Fibroblast of lung (primary cell): ENCODE measurements at places on chromosomes 5 and 9. TPM values are rescaled to one million over a fixed set of nuclear protein-coding genes. Genes with fewer than 3 reads are reported as not detected.

GRCh38 chr9:110626101-110626829, 42.3 kb upstream of the MUSK start:
- peak; percentile 79 for DNase-seq
- peak overlapping the region; percentile 45 for H3K27ac ChIP-seq
- H3K36me3 ChIP-seq = no peaks in the 10 kb centered on the region
- H3K4me3 ChIP-seq = no peak overlapping the region

GRCh38 chr9:99387431-99387830, 165.3 kb downstream of the SEC61B start:
- no peaks in the 10 kb centered on the region for H3K36me3 ChIP-seq
- H3K27ac ChIP-seq = no peak overlapping the region
- H3K4me3 ChIP-seq = no peak overlapping the region
- peaks cover 4% of the 10 kb centered on the region for H3K4me1 ChIP-seq

GRCh38 chr5:108461628-108462367, 79.9 kb upstream of the FBXL17 start:
- H3K27me3 ChIP-seq = no peaks in the 10 kb centered on the region
- H3K4me1 ChIP-seq = no peaks in the 10 kb centered on the region
- H3K36me3 ChIP-seq = no peaks in the 10 kb centered on the region
- H3K4me3 ChIP-seq = no peak overlapping the region
- no peak overlapping the region for H3K27ac ChIP-seq

The KIF4B gene
- 0.01 and 0.02 TPM in 2 replicates for polyA plus RNA-seq

The DHX29 gene
- polyA plus RNA-seq = 8.1 and 10.8 TPM in 2 replicates

- H3K4me1 ChIP-seq = peaks cover 15% of the 10 kb centered on the region
- no peaks in the 10 kb centered on the region for H3K27me3 ChIP-seq
Observed at GRCh38 chr5:34526682-34527305, 129.3 kb upstream of the RAI14 start.

DNA sequence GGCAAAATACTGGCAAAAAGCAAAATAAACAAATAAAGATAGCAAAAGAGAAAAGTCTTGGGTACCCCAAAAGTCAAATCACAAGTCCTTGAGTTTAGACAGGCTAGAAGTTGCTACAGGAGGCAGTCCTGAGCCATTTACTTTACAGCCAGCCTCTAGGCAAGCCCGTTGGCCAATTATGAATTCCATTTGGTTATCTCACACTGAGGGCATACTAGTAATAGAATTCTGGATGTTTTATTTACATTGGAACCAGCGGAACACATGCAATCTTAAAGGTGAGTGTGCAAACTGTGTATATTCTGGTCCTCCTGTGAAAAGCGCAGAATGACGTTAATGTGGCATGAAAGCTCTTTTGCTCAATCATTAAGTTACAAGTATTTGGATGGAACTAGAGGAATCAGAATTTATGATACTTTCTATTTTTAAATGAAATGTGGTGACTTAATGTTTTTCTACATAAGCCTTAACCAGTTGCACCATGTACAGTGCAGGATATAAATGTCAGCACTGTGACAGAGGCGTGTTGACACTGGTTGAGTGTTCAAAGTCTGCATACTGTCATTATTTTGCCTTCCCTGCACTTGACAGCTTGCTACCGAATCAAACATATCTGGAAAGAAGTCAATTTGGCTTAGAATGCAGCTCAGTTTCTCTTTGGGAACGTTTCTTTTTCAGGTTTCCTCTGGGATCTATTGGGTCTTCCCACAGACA, 7.9 kb downstream of the GDNF start:
- peaks cover under 1% of the 10 kb centered on the region for H3K4me1 ChIP-seq
- DNase-seq = peak; percentile 27
- H3K4me3 ChIP-seq = no peak overlapping the region
- H3K27ac ChIP-seq = no peak overlapping the region

The PTGER4 gene
- 1.6 and 10.2 TPM in 2 replicates for polyA plus RNA-seq

DNA sequence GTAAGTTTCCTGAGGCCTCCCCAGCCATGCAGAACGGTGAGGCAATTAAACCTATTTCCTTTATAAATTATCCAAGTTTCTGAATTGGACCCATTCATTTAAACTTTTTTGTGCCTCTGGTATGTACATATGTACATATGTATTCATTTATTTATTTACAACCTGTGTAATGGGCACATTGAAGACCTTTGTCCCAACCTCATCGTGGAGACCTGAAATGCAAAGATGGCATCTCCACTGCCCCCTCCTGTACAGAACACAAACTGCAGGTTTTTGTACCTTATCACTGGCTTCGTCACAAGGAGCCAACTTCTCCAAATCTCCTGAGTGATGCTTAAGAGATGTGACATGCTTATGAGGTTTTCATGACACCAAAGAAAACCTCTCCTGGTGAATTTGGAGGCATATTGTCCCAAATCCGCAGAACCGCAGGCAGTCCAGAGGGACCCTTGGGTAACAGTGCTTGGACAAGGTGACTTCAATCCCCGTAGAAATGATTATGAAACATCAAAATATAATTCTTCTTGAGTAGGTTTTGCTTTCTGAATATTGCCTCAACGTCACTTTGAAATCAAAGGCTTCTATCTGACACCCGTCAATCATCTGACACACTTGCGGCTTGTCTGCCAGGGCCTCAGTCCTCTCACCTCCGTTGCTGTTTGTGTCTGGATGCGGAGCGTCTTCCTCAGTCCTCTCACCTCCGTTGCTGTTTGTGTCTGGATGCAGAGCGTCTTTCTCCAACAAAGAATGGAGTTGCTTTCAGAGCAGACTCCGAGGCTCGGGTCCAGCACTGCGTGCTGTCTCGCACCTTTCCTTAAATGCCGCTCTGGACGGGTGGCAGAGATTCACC, 135.0 kb upstream of the IRX4 start:
- H3K4me3 ChIP-seq = no peak overlapping the region
- H3K27me3 ChIP-seq = no peaks in the 10 kb centered on the region
- DNase-seq = peak; percentile 19
- H3K36me3 ChIP-seq = no peaks in the 10 kb centered on the region

DNA sequence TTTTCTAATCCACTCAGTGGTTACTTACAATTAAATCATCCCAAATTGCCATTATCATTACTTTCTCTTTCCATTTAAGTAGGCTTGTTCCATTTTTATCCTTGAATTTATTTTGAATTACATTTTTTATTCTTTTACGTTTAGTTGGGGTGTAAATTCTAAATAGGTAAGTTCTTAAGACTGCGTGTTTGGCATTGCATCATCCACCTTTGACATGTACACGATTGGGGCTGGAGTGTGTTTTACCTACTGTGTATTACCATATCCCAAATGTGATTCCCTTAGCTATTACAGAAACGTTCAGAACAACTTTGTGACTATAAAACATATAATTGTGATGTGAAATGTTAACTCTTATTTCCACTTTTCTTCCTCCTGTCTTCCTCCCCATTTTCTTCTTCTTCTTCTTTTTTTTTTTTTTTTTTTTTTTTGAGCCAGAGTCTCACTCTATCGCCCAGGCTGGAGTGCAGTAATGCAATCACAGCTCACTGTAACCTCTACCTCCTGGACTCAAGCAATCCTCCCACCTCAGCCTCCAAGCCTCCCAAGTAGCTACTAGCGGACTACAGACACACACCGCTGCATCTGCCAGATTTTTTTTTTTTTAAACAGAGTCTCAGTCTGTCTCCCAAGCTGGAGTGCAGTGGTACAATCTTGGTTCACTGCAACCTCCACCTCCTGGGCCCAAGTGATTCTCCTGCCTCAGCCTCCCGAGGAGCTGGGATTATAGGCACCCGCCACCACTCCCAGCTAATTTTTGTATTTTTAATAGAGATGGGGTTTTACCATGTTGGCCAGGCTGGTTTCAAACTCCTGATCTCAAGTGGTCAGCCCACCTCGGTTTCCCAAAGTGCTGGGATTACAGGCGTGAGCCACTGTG, 16.7 kb downstream of the MARVELD2 start:
- H3K27ac ChIP-seq = no peak overlapping the region
- H3K27me3 ChIP-seq = no peaks in the 10 kb centered on the region
- H3K4me3 ChIP-seq = no peak overlapping the region
- H3K36me3 ChIP-seq = no peaks in the 10 kb centered on the region
- no peak for DNase-seq

- peak overlapping the region; percentile 86 for H3K4me3 ChIP-seq
- DNase-seq = no peak
Observed at GRCh38 chr9:132078699-132079356, 839 bp downstream of the MED27 start.

The FBXW2 gene
- polyA plus RNA-seq = 69.7 and 77.5 TPM in 2 replicates

DNA sequence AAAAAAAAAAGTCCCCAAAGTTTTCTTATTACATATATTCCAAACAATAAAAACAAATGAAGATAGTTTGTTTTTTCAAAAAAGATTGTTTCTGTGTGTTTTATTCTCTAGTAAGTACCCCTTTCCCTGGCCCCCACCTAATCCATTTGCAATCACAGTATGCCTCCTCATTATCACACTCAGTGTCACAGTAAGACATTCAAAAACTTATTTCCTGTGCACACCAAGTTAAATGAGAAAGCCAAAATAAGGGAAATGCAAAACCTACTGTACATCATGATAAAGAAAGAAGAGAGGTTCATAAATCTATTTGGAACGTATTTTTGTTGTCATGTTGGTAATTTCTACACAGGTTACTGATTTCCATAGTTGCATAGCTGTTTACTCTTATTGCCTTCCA, 62.3 kb downstream of the ST8SIA4 start:
- H3K4me3 ChIP-seq = no peak overlapping the region
- no peak for DNase-seq
- no peak overlapping the region for H3K27ac ChIP-seq

DNA sequence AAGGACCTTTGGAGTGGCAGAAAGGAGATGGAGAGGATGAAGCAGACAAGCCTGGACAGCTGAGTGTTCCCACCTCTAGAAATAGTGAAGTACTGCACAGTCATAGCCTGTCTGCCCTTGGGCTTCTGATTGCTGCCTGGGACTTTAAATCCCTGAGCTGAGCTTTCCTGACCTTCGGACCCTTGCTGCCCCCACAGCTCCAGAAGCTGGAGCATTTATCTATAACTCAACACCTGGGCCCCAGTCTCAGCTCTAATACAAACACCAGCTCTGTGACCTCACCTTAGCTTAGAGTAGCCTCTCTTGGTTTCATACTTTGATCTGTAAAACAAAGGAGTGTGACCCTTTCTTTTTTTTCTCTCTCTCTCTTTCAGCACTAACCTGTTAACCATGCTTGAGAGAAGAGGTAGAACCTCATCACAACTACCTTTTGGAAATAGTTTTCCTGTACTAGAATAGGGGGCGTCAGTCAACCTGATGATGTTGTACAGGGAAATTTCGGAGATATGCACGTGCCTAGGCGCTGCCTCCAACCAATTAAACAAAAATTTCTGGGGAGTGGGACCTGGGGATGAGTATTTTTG, 25.4 kb upstream of the ELL2 start:
- H3K27me3 ChIP-seq = no peaks in the 10 kb centered on the region
- DNase-seq = no peak

GRCh38 chr9:124054582-124055227, 43.1 kb downstream of the LHX2 start:
- H3K4me3 ChIP-seq = no peak overlapping the region
- H3K27me3 ChIP-seq = peaks cover 9% of the 10 kb centered on the region
- DNase-seq = peak; percentile 99
- no peak overlapping the region for H3K27ac ChIP-seq

DNA sequence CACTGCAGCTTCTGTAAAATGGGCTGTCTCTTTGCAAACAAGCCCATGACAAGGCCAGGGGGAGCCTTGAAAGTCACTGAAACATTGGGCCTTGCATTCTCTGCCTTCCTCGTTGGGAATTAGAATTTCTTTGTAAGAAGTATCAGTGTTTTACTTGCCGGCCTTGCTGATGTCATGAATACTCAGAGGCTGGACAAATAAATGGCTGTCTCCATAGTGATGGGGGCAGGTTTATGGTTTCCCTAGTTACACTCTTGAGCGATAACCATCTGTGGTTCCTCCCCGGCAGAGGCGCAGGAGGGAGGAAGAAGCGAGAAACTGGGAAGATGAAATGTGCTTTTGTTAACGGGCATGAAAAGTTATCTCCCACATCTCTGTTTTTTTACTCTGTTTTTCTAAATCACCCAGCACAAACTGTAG, 272.7 kb upstream of the PANK3 start:
- H3K4me3 ChIP-seq = no peak overlapping the region
- no peak for DNase-seq
- H3K27me3 ChIP-seq = no peaks in the 10 kb centered on the region
- no peaks in the 10 kb centered on the region for H3K4me1 ChIP-seq
- H3K36me3 ChIP-seq = no peaks in the 10 kb centered on the region

The SPATA31E1 gene
- 0.01 TPM in 1 of 2 replicates, not detected in the other for polyA plus RNA-seq
